ENCODE measurements at places on chromosomes 12 and 14. TPM values are rescaled to one million over a fixed set of nuclear protein-coding genes. Genes with fewer than 3 reads are reported as not detected.

The NT5DC3 gene
- total RNA-seq = 4.1 TPM

The MYH6 gene
- not detected for total RNA-seq

The KLHL33 gene
- total RNA-seq = not detected

The RACGAP1 gene
- total RNA-seq = 173 TPM

DNA sequence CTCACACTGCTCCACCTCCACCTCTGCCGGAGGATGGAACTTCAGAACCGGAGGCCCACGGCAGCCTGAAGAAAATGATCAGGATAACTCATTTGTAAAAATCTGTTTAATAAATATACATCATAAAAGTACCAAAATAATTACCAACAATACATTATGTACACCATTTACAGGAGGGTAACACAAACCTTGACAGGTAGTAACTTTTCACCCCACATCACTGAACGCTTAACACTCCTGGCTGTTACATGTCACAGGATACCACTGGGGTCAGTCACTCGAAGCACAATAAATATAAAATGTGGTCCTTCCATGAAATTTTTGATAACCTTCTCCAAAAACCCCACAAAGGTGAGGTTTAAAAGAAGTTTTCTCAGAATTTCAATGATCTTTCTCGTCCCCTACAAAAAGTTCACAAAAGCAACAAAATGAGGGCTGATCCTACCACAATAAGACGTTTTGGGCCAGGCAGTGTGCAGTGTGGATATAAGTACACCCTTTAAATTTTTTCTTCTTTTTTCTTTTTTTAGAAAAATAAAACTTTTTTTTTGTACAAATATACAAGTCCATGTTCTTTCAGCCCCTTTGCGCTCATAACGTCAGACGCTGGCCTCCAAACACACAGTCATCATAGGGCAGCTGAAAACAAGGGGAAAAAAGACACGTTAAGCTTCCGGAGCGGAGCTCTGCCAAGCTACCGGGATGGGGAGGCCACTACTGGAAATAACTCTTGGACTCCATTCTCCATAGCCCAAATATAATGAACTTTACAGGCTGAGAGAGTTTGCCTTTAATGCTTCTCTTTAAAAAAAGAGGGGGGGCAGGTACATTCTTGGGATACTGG lies 2.9 kb downstream of the NFKBIA start:
- no peak for DNase-seq

DNA sequence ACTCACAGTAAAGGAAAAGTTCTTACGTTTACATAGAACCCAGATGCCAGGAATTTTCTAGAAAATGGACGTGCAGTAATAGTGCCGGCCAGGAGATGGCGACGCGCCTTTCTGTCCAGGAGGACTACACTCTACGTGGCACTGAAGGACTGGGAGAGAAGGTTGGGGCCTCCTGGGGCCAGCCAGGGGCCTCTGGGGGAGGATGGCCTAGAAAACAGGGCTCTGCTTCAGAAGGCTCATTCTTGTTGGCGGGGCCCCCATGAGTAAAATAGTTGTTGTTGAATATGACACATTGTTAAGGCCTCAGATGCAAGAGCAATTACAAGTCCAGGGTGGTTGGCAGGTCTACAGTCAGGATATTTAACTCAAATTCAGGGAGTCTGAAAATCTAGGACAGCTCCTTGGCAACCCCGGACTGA lies 120.1 kb upstream of the MAX start:
- peak; percentile 72 for DNase-seq

All from RPMI7951 (cell line).